COR-L47 (cell line): ENCODE measurements at places on chromosomes 1 and 21.

DNA sequence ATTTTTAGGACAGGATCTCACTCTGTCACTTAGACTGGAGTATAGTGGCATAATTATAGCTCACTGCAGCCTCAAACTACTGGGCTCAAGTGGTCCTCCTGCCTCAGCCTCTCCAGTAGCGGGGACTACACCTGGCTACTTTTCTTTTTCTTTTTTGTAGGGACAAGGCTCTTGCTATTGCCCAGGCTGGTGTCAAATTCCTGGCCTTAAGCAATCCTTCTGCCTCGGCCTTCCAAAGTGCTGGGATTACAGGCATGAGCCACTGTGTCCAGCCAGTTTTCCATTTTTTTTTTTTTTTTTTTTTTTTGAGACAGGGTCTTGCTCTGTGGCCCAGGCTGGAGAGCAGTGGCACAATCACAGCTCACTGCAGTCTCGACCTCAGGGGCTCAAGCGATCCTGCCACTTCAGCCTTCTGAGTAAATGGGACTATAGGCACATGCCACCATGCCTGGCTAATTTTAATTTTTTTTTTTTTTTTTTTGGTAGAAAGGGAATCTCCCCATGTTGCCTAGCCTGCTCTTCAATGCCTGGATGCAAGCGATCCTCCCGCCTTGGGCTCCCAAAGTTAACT lies 20.6 kb upstream of the CEP85 start:
- no peak for DNase-seq

- no peak for DNase-seq
Measured at GRCh38 chr1:69993810-69994209, 211.6 kb downstream of the LRRC40 start.

DNA sequence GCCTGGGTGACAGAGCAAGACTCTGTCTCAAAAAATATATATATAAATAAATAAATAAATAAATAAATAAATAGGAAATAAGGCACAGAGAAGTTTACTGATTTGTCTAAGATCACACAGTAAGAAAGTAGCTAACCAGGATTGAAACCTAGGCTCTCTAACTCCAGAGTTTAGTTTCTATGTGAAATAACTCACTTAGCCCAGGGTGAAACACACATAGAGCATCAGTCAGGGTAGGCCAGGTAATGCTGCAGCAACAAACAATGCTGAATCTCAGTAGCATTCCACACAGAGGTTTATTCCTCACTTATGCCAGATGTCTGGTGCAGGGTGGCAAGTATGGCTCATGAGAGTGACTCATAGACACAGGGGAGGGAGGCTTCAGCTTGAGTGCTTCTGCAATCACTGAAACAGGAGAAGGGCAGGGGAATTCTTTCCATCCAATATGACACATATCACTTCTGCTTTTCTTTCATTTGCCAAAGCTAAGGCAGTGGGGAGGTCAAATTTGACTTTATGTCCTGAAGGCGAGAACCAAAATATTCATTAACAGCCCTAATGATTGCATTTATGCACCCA lies 37.1 kb upstream of the KANK4 start:
- DNase-seq: no peak

GRCh38 chr1:224996266-224996665 lies 66.8 kb downstream of the DNAH14 start:
- DNase-seq: no peak

DNA sequence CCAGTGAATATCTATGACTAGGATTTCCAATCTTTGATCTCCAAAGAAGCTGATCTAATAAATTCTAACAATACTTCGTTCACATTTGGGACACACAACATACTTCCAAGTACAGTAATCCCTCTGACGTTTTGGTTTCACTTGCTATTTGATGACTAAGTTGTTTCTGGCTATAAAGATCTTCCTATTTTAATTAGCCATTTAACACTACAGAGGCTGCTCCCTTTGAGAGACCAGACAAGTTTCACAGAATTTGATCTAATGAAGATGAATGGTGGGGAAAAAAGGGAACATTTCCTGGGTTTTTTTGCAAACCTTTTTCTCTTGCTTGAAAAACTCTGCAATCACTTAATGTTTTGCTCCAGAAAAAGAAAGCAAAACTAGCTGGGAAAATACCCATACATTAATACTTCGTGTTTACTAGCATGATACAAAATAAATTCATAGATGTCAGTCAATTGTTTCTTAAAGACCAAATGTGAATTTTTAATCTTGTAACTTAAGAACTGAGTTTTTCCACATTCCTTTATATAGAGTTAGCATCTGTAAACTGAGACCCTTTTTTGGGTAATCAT lies 28.0 kb upstream of the GLIS1 start:
- no peak for DNase-seq

- DNase-seq: no peak
Measured at GRCh38 chr1:39635205-39635870, 4.1 kb downstream of the HEYL start.

GRCh38 chr1:223678841-223679240 lies 13.3 kb upstream of the CAPN8 start:
- DNase-seq: no peak

DNA sequence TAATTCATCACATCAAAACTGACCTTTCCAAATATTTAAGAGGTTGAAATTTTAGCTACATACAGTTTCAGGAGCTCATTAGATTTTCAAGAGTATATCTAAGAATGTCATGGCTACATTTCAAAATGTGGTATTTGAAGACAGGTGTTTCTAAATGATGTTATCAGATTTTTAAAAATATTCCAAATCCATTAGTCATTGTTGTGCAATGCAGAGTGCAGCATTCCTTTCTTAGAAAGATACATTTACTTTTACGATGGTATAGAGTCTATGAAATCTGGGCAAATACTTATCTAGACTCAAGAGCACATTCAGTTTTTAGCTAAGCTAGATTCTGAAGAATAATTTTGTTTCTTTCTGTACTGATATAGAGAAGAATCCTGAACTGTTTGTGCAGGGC lies 230.3 kb downstream of the CHRM3 start:
- DNase-seq: no peak

GRCh38 chr1:194167956-194168640 lies 981.7 kb upstream of the B3GALT2 start:
- no peak for DNase-seq

DNA sequence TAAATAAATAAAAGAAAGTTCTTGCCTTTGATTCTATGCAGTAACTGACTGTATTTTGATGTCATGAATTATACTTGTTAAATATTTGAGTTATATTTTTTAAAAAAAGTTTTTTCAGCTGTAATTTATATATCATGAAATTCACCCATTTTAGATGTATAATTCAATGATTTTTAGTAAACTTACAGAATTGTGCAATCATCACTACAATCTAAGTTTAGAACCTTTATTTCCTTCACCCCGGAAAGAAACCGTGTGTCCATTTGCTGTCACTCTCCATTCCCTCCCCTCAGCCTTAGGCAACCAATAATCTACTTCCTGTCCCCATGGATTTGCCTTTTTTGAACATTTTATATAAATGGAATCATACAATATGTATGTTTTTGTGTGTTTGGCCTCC lies 32.5 kb upstream of the DISC1 start:
- DNase-seq: no peak

GRCh38 chr1:113681596-113682337 lies 77.5 kb downstream of the PHTF1 start:
- DNase-seq: no peak

DNA sequence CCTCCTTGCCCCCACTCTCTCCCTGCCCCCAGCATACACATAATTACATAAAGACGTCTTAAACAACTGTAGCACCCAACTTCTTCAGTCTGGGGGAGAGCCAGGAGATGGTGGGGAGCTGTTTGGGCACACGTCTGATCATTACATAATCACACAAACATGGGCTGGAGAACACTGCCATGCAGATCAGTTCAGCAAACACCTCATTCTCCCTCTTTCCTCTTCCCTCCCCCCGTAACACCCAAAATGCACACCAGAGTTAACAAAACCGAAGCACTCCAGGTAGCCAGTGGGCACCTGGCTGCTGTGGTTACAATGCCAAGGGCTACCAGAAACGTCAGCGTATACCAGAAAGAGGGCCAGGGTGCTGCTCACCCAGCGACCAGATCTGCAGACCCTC lies 1.6 kb downstream of the HIVEP3 start:
- no peak for DNase-seq

- DNase-seq: peak; percentile 25
Measured at GRCh38 chr1:204359474-204360255, at the start of gene PLEKHA6. PLEKHA6 (minus strand) TSS chr1:204359929; CDS start chr1:204273727, 86,202 bp downstream.

- DNase-seq: no peak
Measured at GRCh38 chr1:223763881-223764280, 51.5 kb downstream of the CAPN2 start.

GRCh38 chr1:174060090-174060489 lies 37.9 kb upstream of the RC3H1 start:
- no peak for DNase-seq

- DNase-seq: no peak
Measured at GRCh38 chr21:32459972-32460371, 47.5 kb downstream of the EVA1C start.

- no peak for DNase-seq
Measured at GRCh38 chr1:162305969-162306368, 70.7 kb downstream of the SPATA46 start.

GRCh38 chr1:230385158-230385450 lies 41.0 kb downstream of the PGBD5 start:
- DNase-seq: no peak

- DNase-seq: no peak
Measured at GRCh38 chr1:234839663-234840062, 229.7 kb upstream of the IRF2BP2 start.

DNA sequence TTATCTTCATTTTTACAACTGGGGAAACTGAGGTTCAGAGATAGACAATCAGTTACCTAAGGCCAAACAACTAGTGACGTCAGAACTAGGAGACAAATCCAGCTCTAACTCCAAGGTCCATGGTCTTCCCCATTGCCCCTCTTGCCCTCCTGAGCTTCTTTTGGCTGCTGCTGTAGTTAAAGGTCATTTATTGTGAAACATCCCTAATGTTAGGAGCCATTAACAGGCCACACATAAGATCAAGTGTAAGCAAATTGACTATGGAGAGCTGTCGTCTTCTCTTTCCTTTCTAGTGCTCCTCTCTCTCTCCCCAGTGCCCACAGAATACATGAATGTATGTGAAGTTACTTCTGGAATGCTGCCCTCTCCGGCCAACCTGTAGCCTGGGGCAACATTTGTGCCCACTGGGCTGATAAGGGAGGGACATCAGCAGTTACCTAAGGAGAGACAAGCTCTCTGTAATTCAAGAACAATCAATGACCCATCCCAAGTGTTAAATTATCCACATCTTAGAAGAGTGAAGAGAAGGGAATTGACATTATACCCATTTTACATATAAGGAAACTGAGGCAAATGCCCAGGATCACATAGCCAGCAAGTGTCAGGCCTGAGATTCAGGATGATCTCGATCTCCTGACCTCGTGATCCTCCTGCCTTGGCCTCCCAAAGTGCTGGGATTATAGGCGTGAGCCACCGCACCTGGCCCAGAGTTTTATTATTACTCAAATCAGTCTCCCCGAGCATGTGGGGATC lies 40.1 kb downstream of the PTAFR start:
- no peak for DNase-seq

DNA sequence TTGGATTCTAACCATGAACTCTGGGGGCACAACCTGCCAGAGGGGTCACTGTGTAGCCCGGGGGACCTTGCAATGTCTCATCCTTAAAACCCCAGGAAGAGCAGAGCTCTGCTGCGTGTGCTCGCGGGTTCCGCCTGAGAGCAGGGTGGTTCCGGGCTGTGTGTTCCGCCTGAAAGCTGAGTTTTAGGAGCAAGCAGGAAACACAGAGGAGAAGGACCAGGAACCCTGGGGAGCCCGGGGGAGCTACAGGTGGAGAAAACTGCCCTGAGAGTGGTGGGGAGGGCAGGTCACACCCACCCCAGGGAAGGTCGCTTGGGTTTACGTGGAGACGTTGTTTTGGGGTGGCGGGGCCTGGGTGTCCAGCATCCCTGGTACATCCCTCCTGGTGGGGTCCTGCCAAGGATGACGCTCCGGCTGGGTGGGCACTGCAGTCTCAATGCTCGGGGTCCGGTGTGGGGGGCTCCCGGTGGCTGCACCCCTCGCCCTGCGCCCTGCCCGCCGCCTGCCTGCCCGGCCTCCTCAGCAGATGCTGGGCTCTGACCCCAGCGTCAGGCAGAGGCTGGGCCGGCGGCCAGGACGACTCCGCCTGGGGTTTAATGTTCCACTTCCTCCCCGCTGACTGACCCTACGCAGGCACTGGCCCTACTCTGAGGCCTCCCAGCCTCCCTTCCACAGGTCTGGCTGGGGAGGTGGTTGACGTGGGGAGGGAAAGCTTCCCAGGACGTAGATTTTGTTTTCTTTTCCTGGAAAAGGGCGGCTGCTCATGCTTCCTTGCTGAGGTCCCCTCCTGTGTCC lies 17.3 kb upstream of the C1orf159 start:
- no peak for DNase-seq

GRCh38 chr1:116330342-116330652 lies 42.7 kb upstream of the ATP1A1 start:
- no peak for DNase-seq

- no peak for DNase-seq
Measured at GRCh38 chr21:34836933-34837505, 168.2 kb downstream of the CLIC6 start.

DNA sequence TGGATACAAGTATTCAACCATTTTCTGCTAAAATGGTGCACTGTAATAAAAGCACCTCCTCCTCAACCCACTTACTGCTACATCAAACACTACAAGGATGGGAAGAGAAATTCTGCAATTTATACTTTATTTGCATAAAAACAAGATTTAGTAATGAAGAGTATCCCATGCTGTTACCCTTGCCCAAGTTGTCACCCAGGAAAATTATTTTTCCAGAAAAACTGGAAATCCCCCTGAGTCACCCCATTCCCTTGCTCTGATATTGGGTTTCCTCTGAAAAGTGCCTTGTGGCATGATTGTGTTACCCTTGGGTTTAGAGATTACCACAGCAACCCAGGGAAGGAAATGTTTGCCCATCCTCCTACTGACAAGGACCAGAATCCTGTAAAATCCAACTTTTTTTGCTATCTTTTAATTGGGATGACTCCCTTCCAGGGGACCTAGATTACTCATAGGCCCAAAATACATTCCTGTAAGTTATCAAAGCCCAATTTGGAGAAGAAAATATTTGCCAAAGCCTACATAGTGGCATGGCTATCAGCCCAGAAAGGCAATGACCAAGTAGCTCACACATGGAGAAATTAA lies 16.5 kb upstream of the ZC3H11B start:
- DNase-seq: no peak

DNA sequence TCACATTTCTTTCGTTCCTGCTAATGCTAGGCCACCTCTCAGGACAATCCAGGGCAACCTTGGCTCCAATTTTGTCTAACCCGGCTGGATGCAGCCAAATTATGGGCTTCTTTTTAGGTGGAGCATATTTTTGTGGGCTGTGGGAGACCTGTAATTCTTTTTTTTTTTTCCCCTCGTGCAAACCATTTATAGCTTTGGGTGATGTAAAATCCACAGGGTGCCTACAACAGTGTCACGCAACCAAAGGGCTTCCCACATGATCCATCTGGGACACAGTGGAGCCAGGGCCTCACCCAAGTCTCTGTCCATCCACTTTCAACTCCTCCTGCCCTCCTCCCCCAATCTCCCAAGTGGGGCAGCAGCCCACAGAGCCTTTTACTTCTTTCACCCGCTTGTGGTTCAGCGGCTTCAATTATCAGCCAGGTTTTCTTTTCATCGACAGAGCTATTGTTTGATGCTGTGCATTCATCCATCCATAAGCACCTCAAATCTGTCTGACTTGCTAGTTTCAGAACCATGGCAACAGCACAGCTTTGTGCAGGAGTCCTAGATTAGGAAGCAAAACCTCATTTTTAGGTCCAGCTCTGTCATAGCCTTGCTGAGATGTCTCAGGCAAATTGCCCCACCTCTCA lies 10.0 kb upstream of the OVAAL start:
- peak; percentile 52 for DNase-seq

GRCh38 chr1:28602536-28603439 lies 10.7 kb downstream of the RAB42 start:
- peak; percentile 63 for DNase-seq

GRCh38 chr1:77594366-77595112 lies 87.9 kb downstream of the ZZZ3 start:
- no peak for DNase-seq
